Heart left ventricle (tissue), 16 donors: ENCODE measurements at places on chromosomes 5 and 9. TPM values are rescaled to one million over a fixed set of nuclear protein-coding genes. Genes with fewer than 3 reads are reported as not detected.

- DNase-seq: no peak
Measured at GRCh38 chr5:167949435-167949834, 342.0 kb upstream of the WWC1 start.

- DNase-seq: no peak
Measured at GRCh38 chr5:167797933-167798332, 493.5 kb upstream of the WWC1 start.

Gene KIF4B
- total RNA-seq: not detected

DNA sequence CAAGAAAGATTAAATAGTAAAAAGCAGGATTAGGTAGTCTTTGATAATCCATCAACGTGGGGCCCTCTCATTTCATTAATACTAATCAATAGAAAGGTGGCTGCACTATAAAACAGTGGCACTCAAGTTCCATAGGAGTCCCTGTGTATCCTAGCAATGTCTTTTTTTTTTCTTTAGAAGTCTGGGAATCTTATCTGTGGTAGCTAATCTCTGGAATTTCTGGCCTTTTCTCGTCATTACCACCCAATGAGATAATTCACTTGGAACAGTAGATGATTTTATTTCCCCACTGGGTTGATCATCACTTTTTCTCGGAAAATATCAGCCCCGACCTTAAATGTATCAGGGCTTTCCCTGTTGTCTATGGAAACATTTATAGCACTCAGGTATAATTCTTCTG lies 86.8 kb upstream of the CDH6 start:
- no peak for DNase-seq

GRCh38 chr5:146337264-146337904 lies 1.3 kb upstream of the POU4F3 start:
- no peak for DNase-seq
